ENCODE measurements at places on chromosomes 1 and 21.

DNA sequence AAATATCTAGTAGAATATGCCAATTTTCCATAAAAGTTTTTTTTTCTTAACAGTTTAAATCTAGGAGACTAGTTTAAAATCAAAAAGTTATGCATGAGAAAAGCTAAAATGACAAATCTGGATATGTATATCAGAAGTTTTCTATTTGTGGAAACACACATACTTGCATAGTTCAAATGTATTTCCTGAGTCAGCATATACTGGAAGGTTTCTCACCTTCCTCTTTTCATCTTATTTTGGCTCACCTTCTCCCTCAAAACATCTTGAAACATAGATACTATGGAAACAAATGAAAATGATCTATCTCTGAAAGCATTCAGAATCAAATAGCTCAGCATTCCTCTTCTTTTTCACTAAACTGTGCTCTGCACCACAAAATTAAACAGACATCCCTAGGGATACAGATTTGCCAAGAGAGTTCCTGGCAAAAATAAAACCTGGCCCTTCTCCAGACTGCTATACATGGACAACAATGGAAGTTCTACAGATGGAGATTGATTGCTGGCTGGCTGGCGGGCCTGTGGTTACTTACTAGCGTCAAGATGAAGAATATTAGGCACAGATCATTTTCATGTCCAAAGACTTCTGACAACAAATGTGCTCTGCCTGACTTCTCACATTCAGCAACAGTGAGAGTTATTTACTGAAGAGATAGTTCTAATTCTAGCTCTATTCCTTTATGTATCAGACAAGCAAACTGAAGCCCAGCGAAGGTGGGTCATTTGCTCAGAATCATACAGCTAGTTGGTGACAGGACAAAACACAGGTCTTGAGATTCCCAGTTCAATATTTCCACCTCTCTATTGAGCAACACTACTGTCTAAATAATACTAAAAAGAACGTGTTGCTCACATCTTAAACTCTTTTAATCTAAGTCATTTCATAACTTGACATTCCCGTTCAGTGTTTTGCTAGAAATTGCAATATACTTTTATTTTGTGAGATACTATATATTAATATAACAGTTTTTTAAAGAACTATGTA, 26.6 kb downstream of the DIPK1A start:
- DNase-seq: no peak

DNA sequence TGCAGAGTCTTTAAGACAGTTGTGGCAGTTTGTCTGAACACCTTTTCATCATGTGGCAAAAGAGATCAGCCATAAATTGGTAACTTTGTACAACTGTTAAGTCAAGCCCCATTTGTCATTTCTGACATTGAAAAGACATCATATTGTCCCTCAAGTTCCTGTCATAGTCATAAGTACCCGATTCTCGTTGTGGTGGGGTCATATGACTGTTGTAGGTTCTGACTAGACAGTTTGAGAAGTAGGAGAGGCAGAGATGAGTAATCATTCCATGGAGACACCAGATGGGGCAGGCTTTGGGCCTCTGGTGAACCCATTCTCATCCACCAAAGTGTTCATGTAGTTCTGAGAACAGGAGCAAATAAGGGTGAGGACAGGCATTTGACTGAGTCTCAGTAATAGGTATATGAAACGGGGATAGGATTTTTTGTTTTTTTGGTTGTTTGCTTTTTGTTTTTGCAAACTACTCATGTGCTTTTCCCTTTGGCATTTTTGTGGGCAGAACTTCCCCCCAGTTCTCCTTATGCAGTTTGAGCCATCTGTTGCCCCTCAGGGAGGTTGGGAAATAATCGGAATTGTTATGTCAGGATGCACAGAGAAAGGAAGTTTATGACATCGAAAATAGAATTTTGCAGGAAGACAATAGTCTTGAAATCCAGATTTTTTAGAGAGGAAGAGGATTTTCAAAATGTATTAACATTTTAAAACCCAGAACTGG, 86.9 kb upstream of the KCNE2 start:
- DNase-seq: no peak

DNA sequence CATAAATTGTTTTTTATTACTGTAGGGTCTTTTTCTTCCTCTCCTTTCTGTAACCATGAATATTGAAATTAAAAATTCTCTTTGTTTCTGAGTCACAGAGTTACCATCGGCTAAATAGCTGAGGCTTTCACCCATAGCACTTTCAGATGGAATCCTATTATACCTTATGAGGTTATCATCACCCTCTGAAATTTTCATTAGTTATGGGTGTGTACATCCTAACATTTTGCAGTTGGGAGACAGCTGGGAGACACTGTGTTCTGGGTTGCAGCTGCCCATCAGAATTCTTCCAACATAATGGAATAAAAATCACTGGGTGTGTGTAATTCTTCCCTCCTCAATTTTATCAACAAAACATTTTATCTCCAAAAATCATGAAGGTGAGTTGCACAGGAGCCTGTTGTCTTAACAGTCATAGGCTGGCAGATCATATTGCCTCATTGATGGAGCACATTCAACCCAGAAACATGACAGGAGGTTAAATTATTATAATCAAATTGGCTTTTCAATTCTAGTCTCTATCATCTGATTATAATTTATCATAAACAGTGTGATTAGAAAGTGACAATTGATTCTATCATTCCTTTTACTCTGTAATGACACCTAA, 17.4 kb downstream of the CYYR1 start:
- no peak for DNase-seq

GRCh38 chr1:107460035-107460434, 319.2 kb downstream of the NTNG1 start:
- DNase-seq: no peak

- no peak for DNase-seq
Measured at GRCh38 chr1:222301652-222302051, 246.3 kb downstream of the HHIPL2 start.
